ENCODE measurements at places on chromosomes 11 and 22.

- no peak for DNase-seq
Measured at GRCh38 chr22:33707581-33707980, 212.7 kb downstream of the LARGE1 start.

GRCh38 chr11:110710628-110711381 is 1.4 kb downstream of the ARHGAP20 start:
- no peak for DNase-seq

DNA sequence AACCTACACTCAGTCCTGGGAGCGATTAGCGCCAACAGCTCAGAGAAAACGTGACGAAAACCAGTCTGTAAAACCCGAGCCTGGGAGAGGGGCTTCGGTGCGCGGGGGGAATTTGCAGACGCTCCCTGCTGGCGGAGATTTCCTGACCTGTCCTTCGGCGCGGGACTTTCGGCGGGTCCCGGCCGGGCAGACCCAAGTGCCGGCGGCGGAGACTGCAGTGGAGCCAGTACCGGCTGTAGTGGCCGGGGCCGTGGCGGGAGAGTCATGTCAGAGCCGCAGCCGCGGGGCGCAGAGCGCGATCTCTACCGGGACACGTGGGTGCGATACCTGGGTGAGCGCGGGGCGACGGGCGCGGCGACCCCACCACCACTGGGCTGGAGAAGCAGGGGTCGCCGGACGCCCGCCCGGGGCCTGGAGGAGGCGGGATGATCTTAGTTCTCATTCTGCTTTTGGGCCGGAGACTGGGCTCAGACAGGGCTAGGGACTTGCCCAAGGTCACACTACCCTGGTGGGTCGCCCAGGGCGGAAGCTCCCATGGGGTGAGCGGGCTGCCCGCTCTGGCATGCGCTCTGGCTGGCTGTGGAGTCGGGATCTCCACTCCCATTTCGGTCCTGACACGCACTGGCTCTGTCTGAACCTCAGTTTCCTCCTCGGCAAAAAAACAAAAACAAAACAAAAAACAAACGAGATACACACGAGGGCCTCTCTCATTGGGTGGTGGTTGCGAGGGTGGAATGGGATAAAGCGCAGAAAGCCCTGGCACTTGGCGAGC is at the start of gene MTFP1:
Gene MTFP1 (plus strand): TSS at position 153 of the 772 bp plus-strand sequence. CDS start 112 bp downstream, at position 265.
- peak; percentile 43 for DNase-seq

DNA sequence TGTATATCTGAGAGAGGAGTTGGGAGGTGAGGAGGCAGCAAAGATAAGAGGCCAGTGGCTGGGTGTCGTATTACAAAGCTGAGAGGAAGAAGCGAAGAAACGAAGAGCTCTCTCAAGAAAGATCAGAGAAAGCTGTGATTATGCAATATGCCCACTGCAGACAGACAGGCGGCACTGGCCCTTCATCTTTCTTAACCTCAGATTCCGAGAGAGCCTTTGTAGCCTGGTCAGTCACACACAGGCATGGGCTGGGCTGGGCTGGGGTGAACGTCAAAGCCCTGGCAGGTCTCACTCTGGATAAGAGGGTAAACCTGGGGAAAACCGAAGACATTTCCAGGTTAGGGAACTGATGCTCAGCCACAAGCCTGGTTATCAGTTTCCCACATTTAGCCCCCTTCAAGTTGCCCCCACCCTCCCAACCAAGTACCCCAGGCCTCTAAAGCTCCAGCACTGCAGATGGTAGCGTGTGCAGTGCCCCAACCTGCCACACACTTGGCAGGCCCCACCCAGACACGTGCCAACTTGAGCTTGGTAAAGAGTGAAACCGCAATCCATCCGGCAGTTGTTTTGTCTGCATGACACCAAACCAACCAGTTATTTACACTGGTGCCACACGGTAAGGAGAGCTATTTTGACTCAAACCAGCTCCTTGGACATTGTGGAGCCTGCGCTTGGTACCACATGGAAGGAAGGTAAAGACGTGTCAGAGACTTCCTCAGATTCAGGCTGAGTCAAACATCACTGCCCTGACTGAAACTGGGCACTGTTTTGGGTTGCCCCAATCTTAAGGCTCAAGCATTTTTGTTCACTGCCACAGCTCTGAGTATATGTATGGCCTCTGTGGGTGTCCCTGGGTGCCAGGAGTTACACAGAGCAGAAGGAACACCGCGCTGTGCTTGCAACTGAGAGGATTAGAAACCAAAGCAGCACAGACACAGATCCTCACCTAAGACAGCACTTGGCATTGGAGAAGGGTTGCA is 135.9 kb downstream of the FDX1 start:
- DNase-seq = peak; percentile 13

DNA sequence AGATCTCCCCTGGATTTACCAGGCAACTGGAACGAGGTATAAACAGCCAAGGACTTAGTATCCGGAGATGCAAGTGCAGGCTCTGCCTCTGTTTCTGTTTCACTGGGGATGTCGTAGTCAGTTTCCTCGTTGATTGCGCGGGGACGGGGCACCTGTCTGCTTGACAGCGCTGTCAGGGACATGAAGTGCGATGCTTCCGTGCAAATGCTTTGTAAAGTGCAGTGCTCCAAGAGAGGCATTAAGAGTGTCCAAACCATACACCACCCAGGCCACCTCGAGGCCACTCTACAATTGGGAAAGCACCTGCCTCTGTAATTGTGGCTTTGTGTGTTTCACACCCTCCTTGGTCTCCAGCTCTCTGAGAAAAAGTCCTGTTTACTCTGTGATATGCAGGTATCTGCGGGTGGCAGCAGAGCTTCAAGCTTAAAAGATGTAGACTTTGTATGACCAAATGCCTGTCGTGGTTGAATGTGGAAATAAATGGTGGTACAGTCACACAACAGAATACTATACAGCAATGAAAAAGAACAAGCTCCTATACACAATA is 18.6 kb upstream of the CD5 start:
- DNase-seq = no peak

- DNase-seq = no peak
Measured at GRCh38 chr22:27401321-27401720, 400.2 kb downstream of the MN1 start.

- no peak for DNase-seq
Measured at GRCh38 chr11:1236316-1237127, 13.7 kb downstream of the MUC5B start.

- DNase-seq = no peak
Measured at GRCh38 chr11:106082096-106082495, 4.6 kb downstream of the AASDHPPT start.

- no peak for DNase-seq
Measured at GRCh38 chr11:70756341-70756740, 358.0 kb downstream of the CTTN start.
